ENCODE measurements at places on chromosomes 13 and 19. TPM values are rescaled to one million over a fixed set of nuclear protein-coding genes. Genes with fewer than 3 reads are reported as not detected.

The RGS9BP gene
- polyA plus RNA-seq: 0.12 TPM

DNA sequence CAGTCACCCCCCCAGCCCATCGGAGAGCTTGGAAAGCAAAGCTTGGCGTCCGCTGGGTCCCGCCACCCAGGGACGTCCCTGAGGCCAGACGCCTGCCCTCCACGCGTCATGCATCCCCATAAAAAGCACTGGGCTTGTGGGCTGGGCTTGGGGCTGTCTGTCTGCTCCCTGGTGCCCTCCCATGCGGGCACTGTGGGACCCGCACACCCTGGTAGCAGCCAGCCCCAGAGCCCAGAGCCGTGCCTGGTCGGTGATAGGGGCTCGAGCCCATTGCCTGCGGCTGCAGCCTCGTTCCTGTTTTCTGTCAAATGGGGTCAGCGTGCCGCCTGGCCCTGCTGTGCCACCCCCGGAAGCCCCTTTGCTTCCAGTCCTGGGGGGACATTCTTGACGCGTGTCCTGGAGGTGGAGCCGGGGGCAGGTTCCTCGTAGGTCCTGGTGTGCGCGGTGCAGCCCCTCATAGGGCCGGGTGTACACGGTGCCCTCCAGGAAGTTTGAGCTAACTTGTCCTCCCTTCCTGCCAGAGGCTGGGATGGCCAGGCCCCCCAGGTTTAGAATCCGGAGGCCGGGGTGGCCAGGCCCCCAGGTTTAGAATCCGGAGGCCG, 4.3 kb upstream of the GZMM start:
- no peak for DNase-seq

DNA sequence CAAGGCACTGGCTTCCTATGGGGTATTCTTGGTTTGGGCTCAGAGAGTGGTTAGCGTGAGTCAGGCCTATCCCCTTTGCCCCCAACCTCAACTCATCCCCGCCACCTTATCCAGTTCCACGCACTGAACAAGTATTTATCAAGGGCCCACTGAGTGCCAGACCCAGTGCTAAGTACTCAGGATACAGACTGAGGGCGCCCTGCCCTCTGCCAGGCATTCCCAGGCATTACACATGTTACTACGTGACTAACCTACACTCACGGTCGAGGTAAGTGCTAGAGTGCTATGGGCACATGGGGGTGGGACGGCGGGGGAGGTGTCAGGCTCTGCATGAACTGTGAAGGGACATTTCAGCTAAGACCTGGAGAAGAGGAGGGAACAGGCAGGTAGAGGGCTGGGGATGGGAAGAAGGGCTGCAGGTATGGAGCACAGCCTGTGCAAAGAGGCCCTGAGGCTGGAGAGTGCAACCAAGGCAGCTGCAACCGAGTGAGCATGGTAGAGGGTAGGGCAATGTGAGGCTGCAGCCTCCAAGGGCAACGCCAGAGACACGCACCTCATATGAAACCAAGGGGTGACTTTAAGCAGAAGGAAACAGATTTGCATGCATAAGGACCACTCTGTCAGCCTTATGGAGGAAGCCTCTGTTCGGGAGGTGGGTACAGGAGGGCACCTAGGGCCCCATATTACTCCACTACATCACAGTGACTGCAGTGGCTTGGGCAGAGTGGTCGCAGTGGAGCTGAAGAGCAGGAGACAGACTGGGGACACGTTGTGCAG, 22.5 kb downstream of the DHRS12 start:
- no peak for DNase-seq

DNA sequence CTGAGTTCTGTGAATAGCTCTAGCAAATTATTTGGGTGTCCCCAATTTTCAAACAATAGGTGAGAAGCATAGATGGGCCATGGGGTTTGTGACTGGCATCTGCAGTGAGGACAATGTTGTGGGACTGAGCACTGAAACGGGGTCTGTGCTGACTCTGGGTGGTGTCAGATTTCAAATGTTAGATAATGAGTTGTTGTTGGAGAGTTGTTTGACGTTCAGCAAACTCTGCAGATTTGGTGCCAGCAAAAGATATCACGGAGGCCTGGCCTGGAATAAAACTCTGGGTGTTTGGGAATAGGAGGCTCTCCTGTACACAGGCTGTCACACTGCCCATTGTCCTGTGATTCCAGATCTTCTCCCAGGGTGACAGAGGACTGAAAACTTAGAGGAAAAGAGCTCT, 2.9 kb downstream of the ZNF90 start:
- DNase-seq: no peak
